ENCODE measurements at places on chromosomes 11 and 22. TPM values are rescaled to one million over a fixed set of nuclear protein-coding genes. Genes with fewer than 3 reads are reported as not detected.

GPR83 gene
- not detected for total RNA-seq

KCTD14 gene
- 0.62 TPM for total RNA-seq

EIF1AD gene
- 42.6 TPM for total RNA-seq

FIBIN gene
- 65.4 TPM for total RNA-seq

NPTXR gene
- total RNA-seq = 4.6 TPM

MPEG1 gene
- not detected for total RNA-seq
